Ovary (tissue), 10 donors: ENCODE measurements at places on chromosomes 12 and 14.
A peak's percentile ranks its signal among the peaks of the same experiment; 100 is the strongest.

GRCh38 chr12:121796855-121797751 is 3.6 kb upstream of the RHOF start:
- peak; percentile 90 for DNase-seq

- DNase-seq: no peak
These were observed 163.3 kb downstream of the ETV6 start for GRCh38 chr12:11812586-11813437.

DNA sequence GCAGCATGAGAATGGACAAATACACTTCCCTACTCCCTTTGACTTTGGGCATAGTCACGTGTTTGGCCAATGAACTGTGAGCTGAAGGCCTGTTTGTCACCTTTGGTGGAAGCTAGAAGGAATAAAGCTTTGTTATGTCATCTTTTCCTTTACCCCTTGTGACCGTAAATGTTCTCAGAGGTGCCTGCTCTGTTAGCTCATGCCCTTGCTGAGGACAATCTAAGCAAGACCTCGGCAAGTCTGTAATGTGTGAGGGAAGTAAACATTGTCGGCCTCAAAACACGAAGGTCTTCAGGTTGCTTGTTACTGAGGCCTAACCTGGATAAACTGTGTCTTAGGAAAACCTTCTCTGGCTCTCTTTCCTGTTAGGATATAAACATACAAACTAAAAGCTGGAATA is 354.2 kb downstream of the TMEM132D start:
- DNase-seq: no peak

DNA sequence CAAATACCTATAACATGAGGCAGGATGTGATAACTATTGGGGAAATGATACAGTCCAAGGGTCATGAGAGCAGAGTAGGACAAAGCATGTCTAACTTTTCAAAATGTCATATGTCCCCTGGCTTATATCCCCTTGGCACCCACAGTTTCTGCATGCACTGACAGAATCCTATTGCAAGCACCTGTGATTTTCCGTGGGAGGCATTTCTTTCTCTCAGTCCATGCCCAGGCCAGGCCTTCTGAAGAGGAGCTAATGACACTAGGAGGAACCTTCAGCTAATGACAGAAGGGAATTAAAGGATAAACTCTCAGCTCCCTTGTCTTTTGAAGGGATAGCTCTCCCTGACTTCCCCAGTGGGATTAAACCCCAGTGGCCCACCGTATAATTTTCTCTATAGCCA is 249.2 kb downstream of the TTC6 start:
- no peak for DNase-seq

DNA sequence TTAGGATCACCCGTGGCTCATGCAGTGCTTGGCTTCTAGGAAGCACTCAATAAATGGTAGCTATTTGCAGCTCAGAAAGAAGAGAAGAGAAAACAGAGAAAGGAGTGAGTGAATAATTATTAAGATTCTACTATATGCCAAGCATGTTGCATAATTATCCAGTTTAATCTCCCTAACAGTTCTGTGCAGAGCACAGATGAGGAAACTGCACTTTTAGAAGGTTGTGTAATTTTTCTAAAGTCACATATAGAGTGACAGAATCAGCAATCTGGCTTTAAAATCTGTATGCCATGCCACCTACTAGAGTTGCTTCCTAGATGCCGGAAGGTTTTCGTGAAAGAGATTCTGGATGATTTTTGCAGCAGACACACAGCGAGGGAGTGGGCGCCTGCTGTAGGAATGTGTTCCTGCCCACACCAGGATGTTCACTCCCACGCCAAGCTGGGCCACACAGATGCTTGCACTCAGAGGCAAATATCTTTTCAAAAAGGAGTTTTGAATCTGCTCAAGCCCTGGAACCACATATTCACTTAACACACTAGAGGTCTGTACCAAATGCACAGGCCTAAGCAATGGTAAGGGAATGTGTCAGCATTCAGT is 50.2 kb upstream of the SMCO2 start:
- DNase-seq: no peak

GRCh38 chr12:47193066-47193465 is 113.3 kb upstream of the AMIGO2 start:
- DNase-seq: no peak

- DNase-seq: no peak
These were observed 114.7 kb upstream of the AMN1 start for GRCh38 chr12:31843398-31844095.

GRCh38 chr14:33568935-33569579 is 381.8 kb downstream of the EGLN3 start:
- no peak for DNase-seq

- no peak for DNase-seq
These were observed 4.0 kb downstream of the RBM19 start for GRCh38 chr12:113961921-113962710.

- no peak for DNase-seq
These were observed 377.1 kb upstream of the FAR2 start for GRCh38 chr12:28771968-28772367.

GRCh38 chr12:92719674-92720073 is 16.9 kb downstream of the PLEKHG7 start:
- DNase-seq: no peak

DNA sequence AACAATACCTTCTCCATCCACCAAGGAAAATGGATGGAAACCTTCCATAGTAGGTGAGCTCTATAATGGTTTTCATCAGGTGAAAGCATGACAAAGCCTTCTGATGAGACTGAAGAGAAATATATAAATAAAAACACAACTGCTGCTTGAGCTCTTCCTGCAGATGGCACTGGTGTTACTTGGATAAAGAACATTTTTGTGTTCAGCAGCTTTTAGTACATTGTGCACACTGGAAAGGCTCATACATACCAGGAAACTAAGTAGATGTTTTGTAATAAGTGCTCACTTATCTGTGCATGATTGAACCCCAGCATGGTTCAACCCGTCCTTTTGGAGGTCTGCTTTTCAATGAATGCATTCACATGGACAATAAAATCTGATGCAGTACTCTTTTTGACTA is 357.3 kb upstream of the MIS18BP1 start:
- DNase-seq: no peak

- DNase-seq: no peak
These were observed 4.0 kb downstream of the ASCL1 start for GRCh38 chr12:102961466-102961855.

GRCh38 chr12:13348464-13348863 is 151.9 kb downstream of the EMP1 start:
- DNase-seq: no peak

DNA sequence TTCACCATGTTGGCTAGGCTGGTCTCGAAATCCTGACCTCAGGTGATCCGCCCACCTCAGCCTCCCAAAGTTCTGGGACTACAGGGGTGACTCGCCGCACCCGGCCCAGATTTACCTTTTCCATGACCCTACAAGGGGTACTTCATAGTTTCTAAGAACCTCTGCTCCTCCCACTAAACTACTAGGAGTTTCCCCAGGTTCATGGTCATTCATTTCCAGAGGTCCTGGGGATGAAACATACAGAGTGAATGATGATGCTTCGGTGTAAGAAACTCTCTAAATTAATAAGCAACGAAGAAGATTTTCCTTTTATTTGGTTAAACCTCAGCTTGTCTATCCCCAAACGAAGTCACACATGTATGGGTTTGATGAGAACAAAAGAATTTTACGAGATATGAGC is 56.9 kb downstream of the AMN start:
- no peak for DNase-seq

GRCh38 chr12:120231316-120232011 is 30.6 kb upstream of the RPLP0 start:
- DNase-seq: no peak

DNA sequence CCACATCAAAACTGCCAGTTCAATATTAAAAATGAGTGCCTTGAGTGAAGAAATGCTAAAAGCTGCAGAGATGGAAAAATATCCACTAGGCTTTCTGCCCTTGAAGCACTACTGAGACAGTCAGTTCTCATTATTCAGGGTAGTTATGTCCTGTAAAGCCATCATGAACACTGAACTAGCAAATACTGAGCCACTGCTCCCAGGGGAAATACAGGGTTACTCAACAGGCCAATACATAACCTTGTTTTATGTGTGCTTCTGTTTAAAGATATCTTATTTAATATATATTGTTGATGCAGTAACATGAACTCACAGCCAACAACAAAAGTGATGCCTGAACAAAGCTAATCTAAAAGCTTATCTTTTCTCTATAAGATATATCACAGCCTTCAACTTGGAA is 3.3 kb downstream of the RAD52 start:
- DNase-seq: no peak

GRCh38 chr12:68863109-68863770 is 55.3 kb downstream of the MDM2 start:
- no peak for DNase-seq

- DNase-seq: no peak
These were observed 98.6 kb downstream of the ARF6 start for GRCh38 chr14:49991491-49991890.

- DNase-seq: no peak
These were observed 65.5 kb downstream of the RASSF3 start for GRCh38 chr12:64675795-64676194.

GRCh38 chr12:24561882-24562770 is 386.8 kb downstream of the BCAT1 start:
- DNase-seq: peak; percentile 84

DNA sequence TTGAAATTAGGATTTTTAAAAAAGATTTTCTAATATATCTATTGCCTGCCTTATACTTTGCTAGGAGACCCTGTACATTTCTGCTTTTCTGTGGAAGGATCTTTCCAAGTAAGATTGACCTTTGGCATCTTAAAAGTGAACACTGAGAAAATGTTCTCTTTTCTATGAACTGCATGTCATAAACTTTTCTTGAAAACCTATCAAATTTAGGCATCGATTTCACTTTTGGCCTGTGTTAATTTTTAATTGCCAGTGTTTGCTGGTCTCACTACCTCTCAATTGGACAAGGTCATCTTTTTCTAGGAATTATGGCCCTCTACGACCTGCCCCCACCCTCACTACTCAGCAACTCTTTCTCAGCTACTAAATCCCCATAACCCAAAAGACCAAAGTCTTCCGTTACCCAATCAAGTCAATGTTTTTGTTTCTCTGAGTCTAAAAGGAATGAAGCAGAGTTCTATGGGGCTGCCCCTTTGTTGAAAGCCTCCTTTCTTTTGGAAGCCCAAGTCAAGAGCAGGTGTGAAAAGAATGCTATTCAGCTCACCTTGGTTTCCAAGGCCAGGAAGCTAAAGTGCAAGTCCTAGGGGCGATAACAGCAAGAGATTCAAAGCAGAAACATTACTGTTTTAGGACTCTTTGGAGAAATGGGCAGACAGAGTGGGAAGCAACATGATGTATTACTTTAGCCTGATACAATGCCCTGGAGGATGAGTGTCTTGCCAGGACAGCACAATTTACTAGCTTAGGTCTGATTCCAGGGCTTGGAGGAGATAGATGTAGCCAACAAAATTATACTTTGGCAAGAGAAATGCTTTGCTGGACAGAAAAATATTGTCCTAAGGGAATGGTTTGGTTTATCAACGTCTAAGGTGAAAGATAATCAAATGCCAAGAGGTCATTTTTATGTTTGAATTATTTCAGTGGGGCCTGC is 55.0 kb downstream of the IGF1 start:
- DNase-seq: no peak

DNA sequence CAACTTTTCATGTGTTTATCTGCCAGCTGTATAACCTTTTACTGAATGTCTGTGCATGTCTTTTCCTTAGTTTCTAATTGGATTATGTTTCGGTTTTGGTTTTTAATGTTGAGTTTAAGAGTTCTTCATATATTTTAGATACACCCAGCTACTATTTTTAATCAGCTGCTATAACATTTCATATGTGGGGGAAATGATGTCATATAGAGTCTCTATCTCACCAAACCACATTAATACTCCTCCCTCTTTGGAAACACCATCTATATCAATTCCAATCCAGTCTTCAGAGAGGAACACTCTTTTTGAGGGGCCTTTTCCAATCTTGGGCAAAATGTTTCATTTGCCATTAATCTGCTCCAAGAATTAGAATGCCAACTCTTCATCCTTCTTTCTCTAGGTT is 28.5 kb upstream of the GCH1 start:
- DNase-seq: no peak

DNA sequence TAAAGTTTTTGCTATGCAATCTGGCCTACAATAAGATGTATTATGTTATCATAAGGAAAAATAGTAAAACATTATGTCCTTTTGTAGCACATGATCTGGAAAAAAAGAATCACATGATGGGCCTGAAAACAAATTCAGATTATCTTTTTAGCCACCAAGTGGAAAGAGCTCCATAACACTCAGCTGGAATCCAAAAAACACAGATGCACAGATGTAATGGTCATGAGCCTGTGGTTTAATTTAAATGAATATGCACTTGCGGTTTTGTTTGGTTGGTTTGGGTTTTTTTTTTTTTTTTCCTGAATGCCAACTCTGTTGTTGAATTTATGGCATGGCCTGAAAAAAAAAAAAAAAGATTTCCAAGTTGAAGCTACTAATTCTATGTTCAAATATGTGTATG is 4.1 kb downstream of the KCNC2 start:
- no peak for DNase-seq

- no peak for DNase-seq
These were observed 593.0 kb downstream of the VRK1 start for GRCh38 chr14:97390096-97390724.

GRCh38 chr12:32252199-32253073 is 145.8 kb downstream of the BICD1 start:
- DNase-seq: no peak

DNA sequence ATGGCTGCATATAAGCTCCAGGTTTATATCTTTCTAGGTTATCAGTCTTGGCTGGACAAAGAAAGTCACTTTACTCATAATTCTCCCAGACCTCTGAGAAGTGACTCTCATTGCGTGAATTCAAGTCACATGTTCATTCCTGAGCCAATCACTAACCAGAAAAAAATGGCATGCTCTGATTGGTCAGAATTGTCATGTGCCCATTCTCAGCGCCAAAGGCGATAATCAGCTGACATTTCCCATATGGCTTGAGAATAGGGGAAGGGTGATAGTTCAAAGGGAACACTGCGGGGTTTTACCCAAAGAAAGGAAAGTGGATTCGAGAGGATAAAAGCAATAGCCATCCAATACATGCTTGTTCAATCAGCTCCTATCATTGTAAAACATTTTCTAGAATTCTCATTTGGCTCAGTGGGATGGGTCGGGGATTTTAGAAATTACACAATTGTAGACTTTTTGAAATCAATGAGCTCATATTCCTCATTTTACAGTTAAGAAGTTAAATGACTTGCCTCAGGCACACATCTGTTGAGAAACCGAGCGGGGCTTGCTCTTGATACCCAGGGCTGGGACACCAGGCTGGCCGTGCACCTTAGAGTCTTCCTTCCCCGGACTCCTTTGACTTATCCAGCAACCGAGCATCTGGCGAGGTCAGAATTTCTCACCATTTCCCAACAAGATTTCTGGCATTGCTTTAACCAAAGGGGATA is 454.0 kb upstream of the TBX3 start:
- DNase-seq: no peak

DNA sequence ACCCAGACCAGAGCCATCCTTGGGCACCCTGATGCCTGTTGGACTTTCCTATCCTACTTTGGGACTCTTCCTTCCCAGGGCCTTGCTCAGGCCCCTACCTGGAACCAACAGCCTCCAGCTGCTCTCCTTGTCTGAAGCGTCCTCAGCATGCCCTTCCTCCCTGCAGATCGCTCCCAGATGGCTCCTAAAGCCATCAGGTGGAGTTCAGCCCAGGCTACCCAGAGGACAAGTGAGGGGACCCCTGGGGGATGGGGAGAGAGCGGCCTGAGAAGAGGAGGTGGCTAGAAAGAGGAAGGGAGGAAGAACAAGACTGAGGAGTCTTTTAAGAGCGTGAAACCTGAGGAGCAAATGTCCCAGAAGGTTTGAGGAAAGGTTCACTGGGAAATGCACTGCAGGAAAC is 236.6 kb downstream of the ZFP36L1 start:
- no peak for DNase-seq

GRCh38 chr12:93712200-93712599 is 35.0 kb downstream of the CRADD start:
- DNase-seq: no peak
